ENCODE measurements at places on chromosomes 12 and 14. TPM values are rescaled to one million over a fixed set of nuclear protein-coding genes. Genes with fewer than 3 reads are reported as not detected.
A peak's percentile ranks its signal among the peaks of the same experiment; 100 is the strongest.

Gene MIP
- total RNA-seq, result not detected

Gene C12orf50
- not detected for total RNA-seq

Gene SLC10A1
- not detected for total RNA-seq

Gene TEX52
- total RNA-seq, result not detected

Gene GDF3
- not detected for total RNA-seq

Gene KRT72
- total RNA-seq, result not detected

Gene KIF21A
- 10.8 TPM for total RNA-seq

Gene ZNF410
- 73.6 TPM for total RNA-seq

Gene ANKRD33
- total RNA-seq, result not detected

Gene CFAP73
- total RNA-seq, result not detected

Gene KRT79
- not detected for total RNA-seq

Gene CARMIL3
- not detected for total RNA-seq

Gene FAM234B
- 5.6 TPM for total RNA-seq

Gene SLC7A7
- total RNA-seq, result 2.5 TPM

- peak; percentile 26 for DNase-seq
Observed at GRCh38 chr12:12147111-12147510, 76.4 kb downstream of the BCL2L14 start.

DNA sequence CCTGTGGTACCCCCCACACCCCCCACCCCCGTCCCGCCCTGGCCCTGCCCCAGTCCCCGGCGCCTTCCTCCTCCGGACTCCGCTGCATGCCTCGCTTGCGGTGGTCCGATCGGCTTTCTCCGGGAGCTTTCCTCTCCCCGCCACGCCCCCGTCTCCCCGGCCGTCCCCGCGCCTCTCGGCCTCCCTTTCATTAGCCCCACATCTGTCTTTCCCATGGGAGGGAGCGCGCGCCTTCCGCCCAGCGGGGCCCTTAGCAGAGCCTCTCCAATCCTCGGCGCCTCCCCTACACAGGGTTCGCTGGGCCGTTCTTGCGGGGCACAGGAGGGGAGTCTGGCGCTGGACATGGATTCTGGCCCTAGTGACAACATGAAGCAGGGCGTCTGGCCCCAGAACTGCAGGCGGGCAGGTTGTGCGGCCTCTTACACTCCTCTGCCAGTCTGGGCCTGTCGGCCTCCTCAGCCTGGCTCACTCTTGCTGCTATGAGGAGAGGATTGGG is 1.5 kb upstream of the EFS start:
- DNase-seq, result no peak

DNA sequence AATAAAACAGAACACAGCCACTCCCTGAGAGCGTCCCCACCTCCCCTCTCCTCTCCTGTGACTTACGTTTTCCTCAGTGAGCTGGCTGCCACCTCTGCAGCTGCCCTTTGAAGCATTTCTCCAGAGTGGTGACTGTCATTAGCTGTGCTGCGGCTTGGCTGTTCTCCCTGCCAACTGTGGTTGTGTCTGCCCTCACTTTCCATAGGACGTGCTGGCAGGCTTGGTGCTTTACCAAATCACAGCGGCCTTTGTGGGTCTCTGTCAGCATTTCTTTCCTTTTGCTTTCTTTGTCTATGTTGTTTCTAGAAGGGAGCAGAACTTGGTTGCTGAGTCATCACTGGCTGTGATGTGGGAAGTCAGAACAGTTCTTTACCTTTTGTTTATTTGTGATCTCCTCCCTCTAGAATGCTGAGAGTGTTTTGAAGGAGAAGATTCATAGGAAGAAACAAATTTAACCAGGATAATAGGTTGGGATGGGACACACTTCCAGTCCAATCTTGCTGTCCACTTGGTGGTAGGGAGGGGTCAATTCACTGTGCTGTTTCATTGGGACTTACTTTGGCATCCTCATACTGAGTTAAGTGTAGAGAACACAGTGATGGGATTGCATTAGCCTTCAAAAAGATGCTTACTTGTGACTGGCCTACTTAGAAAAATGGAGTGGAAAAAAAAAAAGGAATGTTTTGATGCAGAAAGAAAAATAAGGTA is 88.2 kb downstream of the TMX1 start:
- DNase-seq, result peak; percentile 61

- DNase-seq, result no peak
Observed at GRCh38 chr14:69354383-69355153, 43.5 kb downstream of the ERH start.

DNA sequence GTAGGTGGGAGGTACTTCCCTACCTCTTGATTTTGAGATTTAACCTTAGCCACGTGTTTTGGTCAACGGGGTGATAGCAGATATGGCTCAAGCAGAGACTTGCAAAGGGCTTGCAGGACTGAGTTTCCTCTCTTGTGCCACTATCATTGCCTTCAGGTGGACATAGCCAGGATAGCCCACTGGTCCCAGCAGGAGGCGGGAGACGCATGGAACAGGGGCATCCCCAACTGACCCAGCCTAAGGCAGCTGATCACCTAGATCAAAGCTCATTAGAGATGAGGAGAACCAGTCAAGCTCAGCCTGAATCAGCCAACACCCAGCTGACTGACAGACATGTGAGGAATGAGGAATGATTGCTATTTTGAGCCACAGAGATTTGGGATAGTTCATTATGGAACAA is 49.6 kb downstream of the CALM1 start:
- DNase-seq, result no peak

GRCh38 chr14:93183596-93184317 is 940 bp downstream of the MOAP1 start:
- no peak for DNase-seq

DNA sequence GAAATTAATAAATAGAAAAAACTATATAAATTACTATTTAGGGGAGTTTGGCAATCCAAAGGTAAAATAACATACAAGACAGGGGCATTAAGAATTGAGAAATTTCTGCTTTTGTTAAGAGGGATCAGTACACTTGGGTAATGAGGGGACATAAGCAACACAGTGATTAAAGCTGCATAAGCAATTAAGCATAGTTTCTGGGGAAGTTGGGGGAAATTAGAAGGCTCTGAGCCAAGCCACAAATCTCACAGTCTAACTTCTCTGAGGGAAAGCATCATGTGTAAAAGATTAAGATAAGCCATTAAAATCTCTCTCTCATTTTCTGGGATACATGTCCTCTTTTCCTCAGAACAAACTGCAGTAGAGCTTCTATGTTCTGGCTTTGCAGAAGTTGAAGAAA is 533.9 kb upstream of the LRFN5 start:
- no peak for DNase-seq

- DNase-seq, result peak; percentile 89
Observed at GRCh38 chr12:46916796-46917419, 91.1 kb upstream of the SLC38A4 start.

DNA sequence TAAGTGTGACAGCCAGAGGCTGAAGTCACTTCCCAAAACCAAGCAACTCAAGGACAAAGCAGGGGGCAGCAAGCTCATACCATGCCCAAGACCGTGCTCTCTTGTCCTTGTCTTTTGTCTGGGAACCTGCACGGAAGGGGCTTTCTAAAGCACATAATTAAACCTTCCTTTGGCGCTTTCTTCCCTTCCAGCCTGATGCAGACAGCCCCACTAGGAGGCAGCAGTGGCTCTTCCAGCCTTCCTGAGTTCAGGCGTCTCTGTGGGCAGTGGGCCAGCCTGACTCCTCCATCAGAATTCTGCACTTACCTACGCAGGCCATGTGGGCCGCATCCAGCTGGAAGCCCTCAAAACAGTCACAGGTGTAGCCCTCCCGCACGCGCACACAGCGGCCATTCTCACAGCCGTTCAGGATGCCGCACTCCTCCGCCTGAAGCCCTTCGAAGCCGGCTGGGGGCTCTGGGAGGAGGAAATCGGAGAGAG is 7.6 kb downstream of the ISCA2 start:
- peak; percentile 77 for DNase-seq

GRCh38 chr14:79658769-79659168 is 552.5 kb downstream of the DIO2 start:
- no peak for DNase-seq

- DNase-seq, result peak; percentile 83
Observed at GRCh38 chr12:55842681-55843429, at the start of gene MMP19. MMP19 (minus strand) TSS chr12:55842936; CDS start chr12:55842830, 106 bp downstream.

DNA sequence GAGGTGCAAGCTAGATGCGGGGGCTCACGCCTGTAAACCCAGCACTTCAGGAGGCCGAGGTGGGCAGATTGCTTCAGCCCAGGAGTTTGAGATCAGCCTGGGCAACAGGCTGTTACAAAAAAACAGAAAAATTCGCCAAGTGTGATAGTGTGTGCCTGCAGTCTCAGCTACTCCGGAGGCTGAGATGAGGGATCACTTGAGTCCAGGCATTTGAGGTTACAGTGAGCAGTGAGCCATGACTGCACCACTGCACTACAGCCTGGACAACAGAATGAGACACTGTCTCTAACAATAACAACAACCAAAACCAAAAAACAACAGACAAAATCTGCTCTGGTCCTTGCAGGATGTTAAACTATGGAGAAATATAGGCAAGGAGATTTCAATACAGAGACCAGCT is 13.9 kb downstream of the BTBD7 start:
- no peak for DNase-seq

DNA sequence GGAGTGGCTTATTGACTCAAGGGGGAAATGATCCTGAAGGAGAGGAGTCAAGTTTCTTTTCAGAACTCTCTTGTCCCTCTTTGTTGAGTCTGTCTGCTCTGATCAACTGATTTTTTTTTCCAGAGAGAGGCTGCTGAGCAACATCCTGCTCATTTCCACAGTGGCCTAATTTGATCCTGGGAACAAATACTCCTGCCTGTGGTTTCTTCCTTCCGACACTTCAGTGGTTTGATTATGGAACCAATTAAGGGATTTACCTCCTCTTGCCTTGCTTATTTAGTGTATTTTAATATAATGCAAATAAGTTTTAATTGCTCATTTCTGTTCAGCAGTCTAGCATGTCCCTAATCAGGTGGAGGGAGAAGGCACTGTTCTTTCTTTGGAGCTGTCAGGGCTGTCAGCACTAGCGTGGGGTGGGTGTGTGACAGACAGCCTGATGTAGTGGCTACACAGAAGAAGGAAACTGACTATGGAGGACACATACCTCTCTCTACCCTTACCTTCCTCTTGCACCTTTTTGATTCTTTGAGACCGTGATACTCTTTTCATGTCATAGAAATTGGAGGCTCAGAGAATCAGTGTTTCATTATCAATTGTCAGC is 344.9 kb upstream of the STXBP6 start:
- no peak for DNase-seq

DNA sequence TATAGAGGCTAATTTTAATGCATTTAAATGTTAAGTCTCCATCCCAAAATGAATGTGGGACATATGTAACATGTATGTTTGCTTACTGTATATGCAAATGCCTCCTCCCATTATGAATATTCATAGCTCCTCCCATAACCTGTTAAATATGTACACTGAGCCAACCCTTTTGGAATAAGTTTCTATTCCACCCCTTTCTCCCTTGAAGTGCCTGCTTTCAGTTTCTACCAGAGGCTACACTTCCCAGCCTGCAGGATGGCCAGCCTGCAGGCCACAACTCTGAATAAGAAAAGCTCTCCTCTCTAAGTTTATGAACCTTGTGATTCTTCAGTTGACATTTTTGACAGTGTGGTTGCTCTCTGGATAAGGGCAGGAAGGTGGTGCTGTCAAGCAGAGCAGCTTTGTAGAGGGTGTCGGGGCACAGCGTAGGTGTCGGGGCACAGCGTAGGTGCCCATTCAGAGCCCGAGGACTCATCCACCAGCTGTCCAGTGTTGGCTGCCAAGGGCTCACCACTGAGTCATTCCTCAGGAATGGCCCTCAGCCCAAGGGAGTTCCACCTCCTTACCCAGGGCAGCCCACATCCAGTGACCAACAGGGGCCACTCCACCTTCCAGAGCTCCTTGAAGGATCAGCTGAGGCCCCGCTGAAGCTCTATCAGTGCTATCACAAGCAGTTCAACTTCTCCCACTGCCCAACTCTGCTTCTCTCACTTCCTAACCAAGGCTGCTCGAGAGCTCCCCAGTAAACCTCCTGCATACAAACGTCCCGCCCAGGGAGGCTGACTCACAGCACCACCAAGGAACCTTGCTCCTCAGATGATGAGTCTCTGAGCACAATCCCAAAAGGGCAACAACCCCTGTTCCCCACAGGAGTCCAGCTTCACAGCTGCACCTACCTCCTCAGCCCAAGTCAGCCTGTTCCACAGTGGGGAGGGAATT is 31.4 kb downstream of the VWF start:
- peak; percentile 86 for DNase-seq

DNA sequence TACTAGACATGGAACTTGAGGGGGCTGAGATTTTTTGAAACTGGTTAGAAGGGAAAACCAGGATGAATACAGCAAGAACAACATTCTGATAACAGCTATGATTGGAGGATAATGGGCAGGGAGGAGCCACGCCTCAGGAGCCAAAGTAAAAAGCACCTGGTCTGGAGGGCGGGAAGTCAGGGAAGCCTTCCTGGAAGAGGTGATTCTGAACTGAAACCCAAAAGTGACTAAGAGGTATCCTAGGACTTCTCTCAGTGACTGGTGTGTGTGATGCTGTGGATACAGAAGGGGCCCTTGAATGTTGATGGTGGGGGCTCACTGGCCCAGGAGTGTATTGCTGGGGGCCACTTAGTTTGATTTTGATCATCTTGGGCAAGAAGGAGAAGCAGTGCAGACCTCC is 18.8 kb upstream of the GPR68 start:
- no peak for DNase-seq

GRCh38 chr12:74624201-74624600 is 86.6 kb downstream of the ATXN7L3B start:
- DNase-seq, result no peak

- DNase-seq, result peak; percentile 85
Observed at GRCh38 chr12:4663971-4664505, 15.1 kb downstream of the NDUFA9 start.

DNA sequence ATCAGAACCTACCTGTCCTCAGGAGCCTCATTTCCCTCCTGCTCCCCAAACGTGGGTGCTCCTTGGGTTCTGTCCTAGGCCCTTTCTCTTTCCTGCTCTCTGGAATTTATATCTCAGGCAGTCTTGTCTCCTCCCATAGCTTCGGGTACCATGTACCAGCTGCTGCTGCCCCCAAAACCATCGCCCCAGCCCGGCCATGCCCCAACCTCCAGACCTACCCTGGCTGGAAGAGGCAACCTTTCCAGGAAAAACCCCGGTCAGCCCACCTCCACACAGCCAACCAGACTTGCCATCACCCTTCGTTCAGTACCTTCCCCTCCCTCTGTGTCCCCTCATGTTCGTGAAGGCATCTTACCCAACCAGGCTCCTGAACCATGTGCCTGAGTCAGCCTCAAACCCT is 165.1 kb downstream of the CALM1 start:
- DNase-seq, result no peak

DNA sequence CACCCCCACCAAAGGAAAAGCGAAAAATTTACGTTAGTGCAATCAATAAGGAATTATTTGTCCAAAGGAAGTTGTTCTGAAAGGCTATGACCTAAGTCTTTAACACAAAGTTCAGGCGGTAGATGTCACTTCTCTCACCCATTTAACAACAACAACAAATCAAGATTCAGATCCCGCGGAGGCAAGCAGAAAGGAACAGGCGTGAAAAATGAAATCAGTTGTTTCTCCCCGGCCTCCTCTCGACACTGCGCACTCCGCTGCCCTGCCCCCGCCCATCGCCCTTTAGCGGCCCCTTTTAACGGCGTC is 1.4 kb downstream of the DENND5B start:
- DNase-seq, result no peak
